ENCODE measurements at places on chromosomes 2 and 18.

DNA sequence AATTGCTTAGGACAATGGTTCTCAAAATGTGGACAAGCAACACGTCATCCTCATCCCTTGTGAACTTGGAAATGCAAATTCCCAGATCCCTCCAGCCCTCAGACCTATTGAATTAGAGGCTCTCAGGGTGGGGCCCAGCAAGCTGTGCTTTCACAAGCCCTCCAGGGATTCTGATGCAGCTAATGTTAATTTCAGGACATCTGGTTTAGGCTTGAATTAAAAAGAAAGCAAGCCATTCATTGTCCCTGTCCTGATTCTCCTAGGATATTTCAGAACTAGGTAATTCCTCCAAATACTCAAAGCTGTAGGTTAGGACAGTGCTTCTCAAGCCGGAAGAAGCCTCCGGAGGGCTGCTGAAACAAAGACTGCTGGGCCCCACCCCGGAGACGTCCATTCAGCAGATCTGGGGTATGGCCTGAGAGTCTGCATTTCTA is 26.0 kb upstream of the GLI2 start:
- peak; percentile 68 for DNase-seq

DNA sequence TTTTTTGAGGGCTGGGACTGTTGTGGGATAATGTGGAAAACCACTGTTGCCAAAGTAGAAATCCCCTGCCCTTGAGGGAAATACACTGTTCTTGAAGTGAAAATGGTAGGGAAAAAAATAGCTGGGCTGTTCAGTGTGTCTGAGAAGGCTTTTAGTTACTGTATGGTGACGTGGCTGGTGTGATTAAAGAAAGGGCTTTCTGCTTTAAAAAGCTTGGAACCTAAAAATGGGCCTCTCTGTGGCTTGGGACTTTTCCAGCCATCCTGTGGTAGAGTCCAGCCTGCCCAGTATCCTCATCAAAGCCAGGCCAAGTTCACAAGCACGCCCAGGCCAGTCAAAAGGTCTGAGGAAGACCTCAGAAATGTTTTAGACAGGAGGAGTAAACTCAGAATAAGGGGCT is 6.8 kb downstream of the MGAT5 start:
- peak; percentile 97 for DNase-seq

GRCh38 chr18:47149457-47150028 is 757 bp downstream of the HDHD2 start:
- DNase-seq: peak; percentile 7

DNA sequence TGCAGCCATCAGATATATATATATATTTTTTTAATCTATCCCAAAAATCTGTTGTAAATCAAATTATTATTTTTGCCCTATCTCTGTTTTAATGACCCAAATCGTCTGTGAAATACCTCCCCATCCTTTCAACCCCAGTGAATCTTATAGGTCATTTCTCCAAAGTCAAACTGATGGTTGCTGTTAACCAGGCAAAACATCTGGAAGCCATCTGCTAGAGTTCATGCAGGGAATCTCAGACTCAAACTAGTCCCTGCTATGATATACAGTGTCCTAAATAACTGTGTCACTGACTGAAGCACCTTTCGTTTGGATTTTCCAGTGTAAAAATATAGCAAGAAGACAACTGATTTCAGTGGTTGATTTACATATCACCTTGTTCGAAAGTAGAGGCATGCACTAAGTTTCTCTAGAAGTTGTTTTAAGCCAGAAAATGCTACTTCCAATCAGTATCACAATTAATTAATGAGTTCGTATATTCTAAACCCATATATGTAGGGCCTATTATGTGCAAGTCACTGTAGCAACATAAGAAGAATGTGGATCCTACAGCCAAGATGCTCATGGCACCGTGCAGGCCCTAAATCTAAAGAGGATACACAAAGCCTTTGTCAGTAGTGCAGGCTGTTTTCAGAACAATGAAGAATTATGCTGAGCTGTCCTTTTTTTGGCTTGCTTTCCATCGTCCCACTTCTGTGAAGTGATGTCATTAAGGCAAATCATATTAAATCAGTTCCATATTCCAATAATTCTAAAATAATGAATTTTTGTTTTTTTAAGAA is 566.0 kb downstream of the STK39 start:
- peak; percentile 16 for DNase-seq

GRCh38 chr2:195663007-195663406 is 6.0 kb downstream of the SLC39A10 start:
- DNase-seq: no peak

DNA sequence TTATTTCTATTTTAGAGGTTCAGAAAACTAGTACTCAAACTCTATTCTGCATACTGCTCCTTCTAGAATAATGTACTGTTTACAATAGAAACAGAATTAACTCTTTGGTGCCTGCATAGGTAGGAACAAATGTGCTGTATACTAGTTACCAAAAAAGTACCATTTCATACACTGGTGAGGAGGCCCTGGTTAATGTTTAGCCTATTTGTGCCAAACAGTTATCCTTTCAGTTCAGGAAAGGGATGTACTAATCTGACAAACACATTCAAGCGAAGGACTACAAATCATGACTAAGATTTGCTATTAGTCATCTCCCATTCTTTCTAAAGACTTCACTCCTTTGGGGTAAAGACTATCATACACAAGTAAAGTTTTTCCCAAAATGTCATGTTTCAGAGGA is 47.4 kb downstream of the EXOC6B start:
- peak; percentile 74 for DNase-seq

GRCh38 chr2:7480431-7480830 is 563.2 kb downstream of the RNF144A start:
- DNase-seq: no peak

GRCh38 chr2:10285191-10285555 is 17.5 kb upstream of the HPCAL1 start:
- no peak for DNase-seq

DNA sequence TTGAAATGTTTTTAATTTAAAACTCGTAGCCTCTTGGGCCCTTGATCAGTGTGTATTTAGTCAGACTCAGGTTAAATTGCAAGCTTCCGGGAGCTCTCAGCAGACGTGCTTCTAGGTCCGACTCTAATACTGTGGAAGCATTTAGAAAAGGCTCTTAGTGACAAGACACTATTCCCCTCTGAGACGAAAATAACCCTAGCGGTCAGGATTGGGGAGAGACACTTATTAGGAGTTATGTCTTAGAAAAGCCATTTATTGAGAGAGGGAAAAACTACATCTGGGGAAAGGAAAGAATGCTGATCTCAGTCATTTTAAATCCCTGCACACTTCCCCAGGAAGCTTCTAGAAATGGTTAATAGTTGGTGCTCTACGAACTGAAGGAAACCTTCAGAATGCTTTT is 110.5 kb upstream of the NCK2 start:
- DNase-seq: no peak

GRCh38 chr2:143603035-143603655 is 473.9 kb downstream of the ARHGAP15 start:
- DNase-seq: no peak

DNA sequence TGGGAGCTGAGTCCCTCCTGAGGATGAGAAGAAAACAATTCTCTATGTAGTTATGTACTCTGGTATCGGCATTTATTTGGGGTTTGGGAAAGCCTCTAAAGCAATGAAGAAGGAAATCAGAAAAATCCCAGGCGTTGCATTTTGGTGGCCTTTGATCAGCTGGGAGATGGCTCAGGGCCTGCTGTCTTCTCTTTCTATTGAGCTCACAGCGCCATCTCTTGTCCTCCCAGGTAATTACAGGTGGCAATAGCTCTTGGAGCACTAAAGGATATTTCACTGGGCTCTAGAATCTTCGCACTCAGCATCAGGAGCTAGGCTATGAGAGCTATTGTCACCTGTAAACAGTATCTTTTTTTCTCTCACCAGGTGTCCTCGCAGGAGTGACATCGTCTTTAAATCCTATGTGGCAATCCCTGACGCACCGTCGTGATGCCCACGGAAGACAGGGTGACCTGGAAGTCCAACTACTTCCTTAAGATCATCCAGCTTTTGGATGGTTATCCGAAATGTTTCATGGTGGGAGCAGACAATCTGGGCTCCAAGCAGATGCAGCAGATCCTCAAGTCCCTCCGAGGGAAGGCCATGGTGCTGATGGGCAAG is 76.1 kb upstream of the PMAIP1 start:
- DNase-seq: peak; percentile 85

DNA sequence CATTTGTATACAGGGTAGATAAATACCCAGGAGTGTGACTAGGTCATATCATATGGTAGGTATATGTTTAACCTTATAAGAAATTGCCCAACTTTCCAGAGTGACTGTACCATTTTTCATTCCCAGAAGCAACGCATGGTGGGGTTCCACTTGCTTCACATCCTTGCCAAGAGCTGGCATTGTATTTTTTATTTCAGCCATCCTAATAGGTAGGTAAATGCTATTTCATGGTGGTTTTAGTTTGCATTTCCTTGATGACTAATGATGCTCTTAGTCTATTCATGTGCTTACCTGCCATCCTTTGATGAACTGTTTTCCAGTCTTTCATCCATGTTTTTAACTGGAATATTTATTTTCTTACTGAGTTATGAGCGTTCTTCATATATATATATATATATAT is 51.9 kb downstream of the MAP4K3 start:
- no peak for DNase-seq

DNA sequence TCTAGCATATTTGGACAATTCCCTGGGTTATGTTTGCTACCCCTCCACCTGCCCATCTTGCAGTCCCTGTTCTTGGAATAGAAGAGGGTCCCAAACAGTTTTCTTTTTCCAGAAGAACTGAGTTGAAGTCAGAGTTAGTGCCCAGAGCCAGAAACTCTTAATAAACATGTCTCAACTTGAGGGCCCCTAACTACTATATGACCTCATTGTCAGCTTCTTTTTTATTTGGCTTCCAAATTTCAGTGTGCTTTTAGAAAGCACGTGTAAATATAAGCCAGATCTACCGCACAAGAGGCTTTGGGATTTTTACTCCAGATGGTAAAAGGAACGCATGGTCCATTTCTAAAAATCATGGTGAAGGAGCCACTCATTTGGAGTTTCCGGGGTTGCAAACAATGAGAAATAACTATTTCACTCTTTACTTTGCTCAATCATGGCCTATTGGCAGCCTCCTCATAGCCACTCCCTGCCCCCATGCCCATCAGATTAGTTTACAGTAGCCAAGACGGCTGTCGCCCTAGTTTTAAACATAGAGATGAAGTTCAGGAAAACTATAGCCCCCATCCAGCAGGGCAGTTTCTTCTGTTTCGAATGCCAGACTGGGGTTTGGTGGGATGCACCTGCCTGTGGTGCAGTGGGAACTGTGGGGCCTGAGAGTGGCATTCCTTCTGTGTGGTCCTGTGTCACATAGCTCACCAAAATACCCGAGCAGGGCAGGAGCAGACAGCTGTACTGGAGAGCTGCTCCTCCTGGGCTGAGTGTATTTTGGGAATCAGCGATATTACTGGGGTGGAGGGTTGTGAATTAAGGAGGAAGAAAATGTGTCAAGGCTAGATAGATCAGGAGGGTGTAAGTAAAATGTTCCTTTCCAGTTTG is 1.7 kb downstream of the MAPRE3 start:
- DNase-seq: no peak

DNA sequence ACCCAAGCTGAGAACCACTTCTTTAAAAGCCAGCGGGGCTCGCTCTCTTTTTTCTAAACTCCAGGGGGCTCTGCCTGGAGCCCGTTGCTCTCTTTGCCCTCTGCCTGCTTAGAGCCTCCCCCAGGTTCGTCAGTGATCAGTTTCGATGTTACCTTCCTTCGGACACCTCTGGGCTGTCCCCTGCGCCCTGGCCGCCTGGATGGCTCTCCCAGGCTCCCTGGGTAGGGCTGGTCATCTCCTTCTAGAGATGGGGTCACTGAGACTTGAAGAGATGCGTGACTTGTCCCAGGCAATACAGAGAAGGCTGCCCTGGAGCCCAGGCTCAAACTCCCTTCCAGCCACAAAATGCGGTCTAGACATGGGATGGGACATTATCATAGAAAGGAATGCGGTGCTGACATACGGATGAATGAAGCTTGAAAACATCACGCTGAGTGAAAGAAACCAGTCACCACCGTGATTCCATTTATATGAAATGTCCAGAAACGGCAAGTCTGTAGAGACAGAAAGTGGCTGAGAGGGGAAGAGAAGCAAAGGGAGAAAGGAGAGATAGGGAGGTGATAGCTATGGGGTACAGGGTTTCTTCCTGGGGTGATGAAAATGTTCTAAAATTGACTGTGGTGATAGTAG is 14.6 kb downstream of the KCNF1 start:
- DNase-seq: peak; percentile 42

- no peak for DNase-seq
These were observed 9.4 kb downstream of the MAP3K19 start for GRCh38 chr2:135037831-135038230.

DNA sequence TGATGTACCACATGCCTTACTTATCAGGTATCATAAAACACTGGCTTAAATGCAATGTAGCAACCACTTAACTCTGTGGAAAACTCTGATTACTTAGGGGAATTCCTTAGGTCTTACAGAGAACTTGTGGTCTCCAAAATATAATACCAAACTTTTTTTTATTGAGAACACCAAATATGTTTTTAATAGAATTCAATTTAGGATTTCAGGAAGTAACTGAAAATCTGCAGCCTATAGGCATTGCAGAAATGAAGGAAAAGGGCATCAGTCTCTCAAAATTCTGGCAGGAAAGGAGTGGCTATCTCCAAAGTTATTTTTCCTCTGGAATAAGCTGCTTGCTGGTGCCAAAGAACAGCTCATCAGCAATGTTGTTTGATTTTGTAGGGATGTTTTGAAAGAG is 105.3 kb upstream of the UGP2 start:
- DNase-seq: peak; percentile 78

GRCh38 chr2:108577099-108577498 is 42.8 kb downstream of the LIMS1 start:
- DNase-seq: no peak

DNA sequence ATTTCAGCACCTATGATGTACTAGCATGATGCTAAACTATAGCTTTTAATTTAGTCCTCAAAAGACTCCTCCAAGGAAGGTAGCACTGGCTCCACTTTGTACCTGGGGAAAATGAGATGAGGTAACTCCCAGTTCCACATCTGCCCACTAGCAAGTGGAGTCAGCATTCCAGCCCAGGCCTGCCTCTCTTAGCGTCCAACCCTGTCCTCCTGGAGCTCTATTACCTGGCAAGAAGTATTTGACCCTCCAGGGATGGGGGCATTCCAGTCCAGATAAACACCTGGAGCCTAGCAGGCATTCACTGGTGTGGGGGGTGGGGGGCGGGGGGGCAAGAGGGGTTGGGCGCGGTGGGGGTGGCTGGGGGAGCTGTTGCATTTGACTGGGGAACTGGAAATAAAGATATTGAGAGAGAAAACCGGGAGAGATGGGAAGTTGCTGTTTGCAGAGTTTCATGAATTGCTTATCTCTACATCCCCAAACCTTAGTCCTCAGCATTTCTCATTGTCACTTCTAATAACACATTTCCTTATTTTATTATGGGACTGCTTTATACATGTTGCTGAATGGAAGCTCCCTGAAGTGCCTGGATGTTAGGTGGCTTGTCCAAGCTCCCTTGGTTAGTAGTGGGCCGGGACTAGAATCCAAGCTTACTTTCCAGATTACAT is 22.0 kb upstream of the FZD5 start:
- DNase-seq: no peak

- DNase-seq: no peak
These were observed 3.2 kb upstream of the LIMS2 start for GRCh38 chr2:127678531-127678930.

DNA sequence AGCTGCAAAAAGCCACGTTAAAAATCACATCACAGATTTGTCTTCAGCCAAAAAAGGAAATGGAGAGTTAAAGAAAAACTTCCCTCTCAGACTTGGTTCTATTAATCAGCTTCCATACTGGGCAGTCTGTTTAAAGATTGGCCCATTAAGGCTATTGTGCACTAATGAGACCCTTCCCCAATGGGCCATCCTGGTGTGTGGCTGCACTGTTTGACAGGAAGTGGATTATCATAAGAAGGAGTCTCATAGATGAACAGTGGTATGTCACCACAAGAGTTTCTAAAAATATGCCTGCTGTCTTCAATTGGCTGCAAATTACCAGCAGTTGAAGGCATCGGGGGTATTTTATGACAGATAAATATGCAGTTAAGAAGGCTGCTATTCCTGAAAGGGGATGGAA is 247.6 kb upstream of the THSD7B start:
- DNase-seq: no peak
